ENCODE measurements at places on chromosomes 11 and 22. TPM values are rescaled to one million over a fixed set of nuclear protein-coding genes. Genes with fewer than 3 reads are reported as not detected.

GRCh38 chr11:129364143-129364654 lies 11.4 kb upstream of the BARX2 start:
- peak; percentile 95 for DNase-seq

DNA sequence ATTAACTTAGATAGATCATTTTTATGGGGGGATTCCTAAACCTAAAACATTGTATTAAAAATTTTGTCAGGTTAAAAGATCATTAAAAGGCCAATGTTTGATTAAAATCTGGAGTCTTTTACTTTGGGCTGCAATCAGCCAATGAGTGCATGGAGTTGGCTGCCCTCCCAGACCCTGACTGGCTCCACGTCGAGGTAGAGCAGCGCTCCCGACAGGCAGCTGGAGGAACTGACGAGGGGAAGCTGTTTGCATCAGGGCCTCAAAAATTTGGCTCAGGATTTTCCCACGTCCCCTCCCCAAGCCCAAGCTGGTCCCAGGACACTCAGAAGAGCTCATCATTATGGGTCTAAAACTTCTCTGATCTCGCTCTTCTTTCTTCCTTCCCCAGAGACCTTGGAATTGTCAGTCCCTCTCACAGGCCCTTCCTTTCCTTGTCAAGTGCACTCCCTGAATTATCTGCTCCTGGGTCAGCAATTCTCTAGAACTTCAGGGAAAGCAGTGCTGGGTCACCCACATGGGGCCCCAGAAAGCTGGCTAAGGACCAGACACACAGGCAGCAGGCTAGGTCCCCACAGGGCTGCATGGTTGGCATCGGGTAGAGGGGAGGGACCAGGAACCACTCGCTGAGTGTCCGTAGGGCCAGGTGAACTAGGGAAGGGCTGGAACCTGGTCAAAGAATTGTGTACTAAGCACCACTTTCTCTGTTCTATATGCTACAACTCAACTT lies 119.6 kb upstream of the IGLL5 start:
- DNase-seq, result no peak

DNA sequence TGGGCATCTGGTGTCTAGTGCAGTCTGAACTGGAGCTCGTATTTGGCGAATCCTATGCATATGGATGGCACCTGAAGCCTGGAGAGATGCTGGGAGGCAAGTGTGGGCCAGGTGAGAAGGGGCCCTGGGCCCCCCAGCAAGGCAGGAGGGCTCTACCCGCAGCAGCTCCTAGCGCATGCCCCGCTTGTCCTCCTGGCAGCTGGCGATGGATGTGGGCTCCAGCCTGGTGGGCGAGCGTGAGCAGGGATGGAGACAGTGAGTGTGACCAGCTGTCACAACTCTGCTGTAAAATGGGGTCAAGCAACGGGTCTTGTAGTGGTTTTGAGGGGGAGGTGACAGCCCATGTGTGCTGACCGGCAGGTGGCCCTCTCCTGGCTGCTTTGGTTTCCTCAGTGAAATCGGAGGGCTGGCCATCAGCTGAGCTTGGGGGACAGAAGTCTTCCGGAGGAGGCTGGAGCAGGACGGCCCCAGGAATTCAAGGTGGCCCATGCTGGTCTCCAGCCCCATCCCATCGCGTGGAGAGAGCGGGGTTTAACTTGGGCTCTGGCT lies 12.0 kb downstream of the FRMD8 start:
- peak; percentile 81 for DNase-seq

- DNase-seq, result no peak
Measured at GRCh38 chr22:29308791-29309262, 2.4 kb downstream of the GAS2L1 start.

DNA sequence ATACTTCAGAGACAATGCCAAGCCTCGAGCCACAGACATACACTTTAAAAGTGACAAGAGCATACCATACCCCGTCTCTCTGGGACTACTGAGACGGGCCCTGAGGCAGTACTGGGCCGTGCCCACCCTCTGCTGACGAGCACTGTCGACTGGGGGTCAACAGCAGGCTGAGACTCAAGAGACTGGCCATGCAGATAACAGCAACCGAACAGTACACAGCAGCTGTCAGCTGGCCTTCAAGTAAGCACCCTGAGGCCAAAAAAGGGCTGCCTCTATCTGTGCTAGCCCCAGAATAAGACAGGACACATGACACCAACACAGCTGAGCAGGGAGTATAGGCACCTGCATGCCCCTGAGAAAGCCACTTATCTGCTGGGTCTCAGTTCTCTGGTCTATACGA lies 18.9 kb upstream of the TMEM121B start:
- DNase-seq, result no peak

The C1QTNF5 gene
- total RNA-seq, result 42.8 TPM

- DNase-seq, result no peak
Measured at GRCh38 chr22:44996120-44996519, 13.7 kb downstream of the PHF21B start.

- no peak for DNase-seq
Measured at GRCh38 chr11:22982903-22983302, 122.6 kb upstream of the CCDC179 start.

GRCh38 chr11:114295676-114296604 lies at the start of gene NNMT:
Gene NNMT (plus strand): TSS chr11:114296399. CDS start chr11:114296557, 158 bp downstream.
- DNase-seq, result peak; percentile 59

- DNase-seq, result no peak
Measured at GRCh38 chr11:121801394-121801748, 314.6 kb downstream of the BLID start.

The BEST1 gene
- total RNA-seq, result 7.1 TPM

The SLC6A5 gene
- not detected for total RNA-seq

GRCh38 chr11:2537010-2537705 lies 92.3 kb downstream of the KCNQ1 start:
- no peak for DNase-seq

DNA sequence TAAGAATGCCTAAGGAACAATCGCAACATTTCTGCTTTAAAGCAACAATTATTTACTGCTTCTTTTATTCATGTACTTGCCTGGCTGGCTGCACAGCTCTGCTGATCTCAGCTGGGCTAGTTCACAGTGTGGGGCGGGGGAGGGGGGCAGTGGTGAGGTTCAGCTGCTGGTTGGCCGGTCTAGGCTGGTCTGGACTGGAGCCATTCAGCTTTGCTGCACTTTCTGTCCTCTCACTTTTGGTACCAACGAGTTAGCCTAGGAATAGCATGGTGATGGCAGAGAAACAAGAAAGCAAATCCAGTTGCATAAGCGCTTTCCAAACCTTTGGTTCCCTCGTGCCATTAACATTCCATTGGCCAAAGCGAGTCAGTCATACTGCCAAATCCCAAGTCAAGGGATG lies 16.0 kb upstream of the MIF start:
- DNase-seq, result no peak

DNA sequence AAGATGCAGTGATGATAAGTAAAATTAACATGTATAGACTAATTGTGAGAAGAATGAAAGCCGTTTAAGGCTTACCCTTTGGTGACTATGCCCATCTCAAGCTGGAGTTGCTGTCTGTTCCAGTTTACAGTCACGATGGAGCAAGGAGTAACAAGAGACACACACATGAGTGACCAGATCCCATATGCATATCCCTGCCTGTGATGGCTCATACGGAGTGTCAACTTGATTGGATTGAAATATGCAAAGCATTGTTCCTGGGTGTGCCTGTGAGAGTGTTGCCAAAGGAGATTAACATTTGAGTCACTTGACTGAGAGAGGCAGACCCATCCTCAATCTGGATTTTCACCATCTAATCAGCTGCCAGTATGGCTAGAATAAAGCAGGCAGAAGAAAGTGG lies 786.8 kb downstream of the FAM181B start:
- DNase-seq, result no peak

GRCh38 chr11:63611395-63611747 lies 2.9 kb downstream of the PLAAT3 start:
- no peak for DNase-seq

- DNase-seq, result no peak
Measured at GRCh38 chr11:94581926-94582325, 14.8 kb downstream of the PIWIL4 start.

The SYT13 gene
- 6.8 TPM for total RNA-seq

GRCh38 chr11:128530118-128531074 lies 57.0 kb downstream of the ETS1 start:
- no peak for DNase-seq

The RFPL2 gene
- not detected for total RNA-seq

GRCh38 chr11:127506647-127507046 lies 506.1 kb upstream of the KIRREL3 start:
- DNase-seq, result no peak

- no peak for DNase-seq
Measured at GRCh38 chr11:37721485-37721884, 1123.4 kb upstream of the RAG2 start.

DNA sequence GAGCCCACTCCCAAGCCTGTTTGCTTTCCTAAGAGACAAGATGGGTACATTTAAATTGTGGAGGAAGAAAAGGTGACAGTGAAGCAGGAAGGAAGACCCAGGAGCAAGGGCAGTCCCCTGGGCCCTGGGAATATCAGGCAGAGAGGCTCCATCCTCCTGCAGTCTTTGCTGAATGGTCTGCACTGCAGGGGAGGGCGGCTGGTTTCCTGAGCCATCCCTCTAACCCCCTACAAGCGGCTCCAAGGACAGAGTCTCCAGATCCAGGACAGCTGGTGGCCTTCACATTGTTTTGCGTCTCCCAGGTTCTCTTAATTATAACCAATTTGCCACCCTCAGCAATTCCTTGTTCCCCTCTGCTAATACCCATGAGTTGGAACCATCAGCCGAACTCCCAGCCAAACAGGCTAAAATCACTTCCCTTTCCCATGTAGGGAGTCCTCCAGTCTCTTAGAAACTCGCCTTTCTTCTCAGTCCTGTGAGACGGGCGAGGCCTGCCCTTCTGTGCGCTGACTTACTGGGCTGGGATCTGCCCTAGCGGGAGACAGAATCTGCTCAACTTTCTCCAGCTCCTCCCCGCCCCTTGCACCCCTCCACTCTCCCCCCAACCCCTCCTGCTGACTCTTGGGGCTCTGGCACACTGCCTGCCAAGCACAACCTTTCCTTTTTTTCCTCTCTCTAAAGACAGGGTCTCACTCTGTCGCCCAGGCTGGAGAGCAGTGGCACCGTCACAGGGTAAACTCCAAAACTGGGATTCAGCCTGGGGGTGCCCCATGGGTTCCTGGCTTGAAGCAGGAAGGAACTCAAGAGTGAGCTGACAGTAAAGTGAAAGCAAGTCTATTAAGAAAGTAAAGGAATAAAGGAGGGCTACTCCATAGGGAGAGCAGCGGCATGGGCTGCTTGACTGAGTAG lies 53.4 kb upstream of the EMID1 start:
- DNase-seq, result peak; percentile 75

The HARBI1 gene
- total RNA-seq, result 4.0 TPM

The RAB38 gene
- 5.2 TPM for total RNA-seq

DNA sequence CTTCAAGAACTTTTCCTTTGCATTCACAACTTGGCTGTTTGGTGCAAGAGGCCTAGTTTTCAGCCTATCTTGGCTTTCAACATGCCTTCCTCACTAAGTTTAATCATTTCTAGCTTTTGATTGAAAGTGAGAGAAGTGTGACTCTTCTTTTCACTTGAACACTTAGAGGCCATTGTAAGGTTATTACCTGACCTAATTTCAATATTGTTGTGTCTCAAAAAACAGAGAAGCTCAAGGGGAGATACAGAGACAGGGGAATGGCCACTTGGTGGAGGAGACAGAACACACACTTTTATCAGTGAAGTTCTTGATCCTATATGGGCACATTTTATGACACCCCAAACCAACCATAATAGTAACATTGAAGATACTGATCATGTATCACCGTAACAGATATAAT lies 532.3 kb downstream of the DLG2 start:
- no peak for DNase-seq

- DNase-seq, result no peak
Measured at GRCh38 chr11:20795005-20795404, 125.6 kb downstream of the NELL1 start.

The DUSP18 gene
- 14.0 TPM for total RNA-seq

The MTNR1B gene
- total RNA-seq, result not detected

- no peak for DNase-seq
Measured at GRCh38 chr22:17783773-17784480, 9.7 kb upstream of the BID start.

GRCh38 chr11:7555052-7555699 lies 41.4 kb downstream of the PPFIBP2 start:
- DNase-seq, result no peak

GRCh38 chr11:103680826-103681225 lies 355.6 kb upstream of the DDI1 start:
- no peak for DNase-seq

The ROBO4 gene
- 29.5 TPM for total RNA-seq

DNA sequence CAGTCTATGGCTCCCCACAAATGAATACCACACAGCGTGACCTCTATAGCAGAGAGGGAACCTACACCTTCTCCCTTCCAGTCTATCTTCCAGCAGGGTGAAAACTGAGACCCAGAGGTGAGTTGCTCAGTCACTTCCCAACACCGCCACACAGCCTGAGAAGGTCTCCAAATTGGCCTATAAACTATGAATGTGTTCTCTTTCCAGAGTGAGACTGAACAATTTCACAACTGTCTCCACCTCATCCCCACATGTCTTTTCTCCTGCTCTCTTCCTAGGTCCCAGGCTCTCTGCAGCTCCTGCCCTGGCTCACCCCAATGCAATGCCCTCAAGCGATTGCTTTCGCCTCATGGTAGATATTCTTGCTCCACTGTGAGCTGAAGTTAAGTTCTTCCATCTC lies 14.0 kb downstream of the CLMP start:
- no peak for DNase-seq

DNA sequence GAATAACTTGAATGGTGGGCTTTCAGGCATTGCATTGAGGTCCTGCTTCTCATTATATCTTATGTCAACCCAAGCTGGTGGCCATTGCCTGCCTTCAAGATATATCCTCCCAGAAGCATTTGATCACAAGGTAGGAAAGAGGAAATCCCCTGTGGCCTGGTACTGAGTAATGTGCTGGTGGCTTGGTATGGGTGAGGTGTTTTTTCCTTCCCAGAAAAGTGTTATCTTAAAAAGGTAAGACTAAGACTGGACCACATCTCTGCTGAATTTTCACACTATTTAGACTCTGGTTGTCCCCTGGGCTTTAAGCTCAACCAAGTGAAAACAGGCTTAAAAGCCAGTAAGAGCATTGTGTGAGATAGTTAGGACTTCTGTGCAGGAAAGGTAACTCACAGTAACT lies 3.7 kb downstream of the INSC start:
- no peak for DNase-seq

GRCh38 chr11:1693327-1694063 lies 3.5 kb upstream of the KRTAP5-6 start:
- peak; percentile 91 for DNase-seq

DNA sequence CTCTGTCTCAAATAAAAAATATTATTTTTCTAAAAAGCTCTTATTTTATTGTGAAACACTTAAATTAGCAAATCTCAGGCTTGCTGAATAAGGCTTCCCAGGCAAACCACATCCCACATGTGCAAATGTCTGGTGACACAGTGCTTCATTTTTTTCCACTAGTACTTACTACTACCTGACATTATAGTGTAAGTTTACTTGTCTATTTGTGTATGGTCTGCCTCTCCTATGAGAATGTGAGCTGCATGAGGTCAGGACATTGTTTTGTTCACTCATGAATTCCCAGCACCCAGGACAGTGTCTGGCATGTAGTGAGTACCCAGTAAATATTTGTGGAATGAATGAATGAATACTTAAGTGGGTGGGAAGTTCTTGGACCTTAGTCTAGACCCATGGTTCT lies 103.1 kb downstream of the PTPRJ start:
- DNase-seq, result no peak

The UPK3A gene
- not detected for total RNA-seq
